CD4-positive, alpha-beta T cell treated with Interleukin-1 beta for 1 hour (primary cell): ENCODE measurements at places on chromosomes 6 and 20.

DNA sequence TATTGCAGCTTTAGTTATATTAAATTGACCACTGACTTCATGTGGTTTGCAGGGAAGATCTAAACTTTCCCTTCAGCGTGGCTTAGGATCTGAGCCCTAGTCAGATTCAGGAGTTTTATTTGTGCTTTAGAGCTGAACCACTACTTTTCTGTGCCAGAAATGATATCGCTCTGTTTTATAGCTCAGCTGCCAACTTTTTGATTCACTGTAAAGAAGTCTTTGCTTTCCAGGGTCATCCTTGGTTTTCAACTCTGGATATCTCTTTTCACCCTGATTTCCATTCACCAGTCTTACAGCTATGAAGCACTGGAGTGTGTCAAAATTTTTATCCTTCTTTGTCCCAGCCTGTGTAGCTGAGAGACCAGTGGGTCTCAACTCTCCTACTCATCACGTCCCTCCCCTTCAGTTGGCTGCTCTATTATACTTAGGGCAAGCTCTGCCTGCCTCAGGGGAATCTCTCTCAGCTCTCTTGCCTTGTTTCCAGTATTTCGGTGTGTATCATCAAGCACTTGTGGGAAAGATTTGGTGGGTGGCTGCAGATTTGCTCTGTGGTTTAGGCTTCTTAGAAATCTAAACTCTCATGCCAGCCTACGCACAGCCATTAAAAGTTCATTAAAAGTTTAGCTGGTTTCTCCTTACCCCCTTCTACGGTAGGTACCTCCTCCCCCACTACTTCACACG, 425.5 kb downstream of the TENT5A start:
- DNase-seq: no peak

DNA sequence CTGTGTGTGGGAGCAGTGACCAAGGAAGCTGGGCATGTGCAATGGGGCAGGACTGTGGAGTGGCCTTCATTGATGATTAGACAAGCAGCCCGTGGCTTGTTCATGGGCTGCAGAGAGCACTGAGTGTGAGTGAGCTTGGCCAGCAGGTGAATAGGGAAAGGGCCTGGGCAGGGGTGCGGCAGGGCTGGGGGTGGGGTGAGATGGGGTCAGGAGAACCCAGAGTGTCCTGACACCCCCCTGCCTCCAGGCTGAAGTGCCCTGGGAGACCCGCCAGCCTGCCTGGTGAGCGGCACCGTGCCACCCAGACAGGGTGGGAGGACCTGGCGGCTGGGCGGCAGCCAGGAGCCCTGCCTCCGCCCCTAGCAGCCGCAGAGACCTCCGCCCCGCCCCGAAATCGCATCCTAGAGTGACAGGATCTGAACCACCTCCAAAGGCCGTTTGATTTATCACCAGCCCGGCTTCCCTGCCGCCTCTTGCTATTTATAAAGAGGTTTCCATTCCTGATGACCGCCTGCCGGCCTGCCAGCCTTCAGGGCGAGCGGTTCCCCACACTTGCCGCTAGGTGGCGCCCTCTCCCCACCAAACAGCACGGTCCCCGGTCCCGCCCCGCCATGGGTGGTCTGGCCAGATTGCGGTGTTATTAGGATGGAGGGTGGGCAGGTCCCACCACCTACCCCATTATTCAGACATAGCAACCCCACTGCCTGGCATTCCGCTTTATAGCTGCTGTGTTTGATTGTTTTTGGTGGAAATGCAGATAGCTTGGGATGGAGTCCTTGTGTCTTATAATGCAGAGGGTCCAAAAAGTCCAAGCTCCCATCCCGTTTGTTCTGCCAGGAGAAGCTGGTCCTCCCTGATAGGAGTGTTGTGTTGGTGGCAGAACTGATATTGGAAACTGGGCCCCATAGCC, 3.5 kb downstream of the MYLK2 start:
- peak; percentile 68 for DNase-seq

- DNase-seq: no peak
Observed at GRCh38 chr6:144266091-144266649, 19.0 kb upstream of the UTRN start.

DNA sequence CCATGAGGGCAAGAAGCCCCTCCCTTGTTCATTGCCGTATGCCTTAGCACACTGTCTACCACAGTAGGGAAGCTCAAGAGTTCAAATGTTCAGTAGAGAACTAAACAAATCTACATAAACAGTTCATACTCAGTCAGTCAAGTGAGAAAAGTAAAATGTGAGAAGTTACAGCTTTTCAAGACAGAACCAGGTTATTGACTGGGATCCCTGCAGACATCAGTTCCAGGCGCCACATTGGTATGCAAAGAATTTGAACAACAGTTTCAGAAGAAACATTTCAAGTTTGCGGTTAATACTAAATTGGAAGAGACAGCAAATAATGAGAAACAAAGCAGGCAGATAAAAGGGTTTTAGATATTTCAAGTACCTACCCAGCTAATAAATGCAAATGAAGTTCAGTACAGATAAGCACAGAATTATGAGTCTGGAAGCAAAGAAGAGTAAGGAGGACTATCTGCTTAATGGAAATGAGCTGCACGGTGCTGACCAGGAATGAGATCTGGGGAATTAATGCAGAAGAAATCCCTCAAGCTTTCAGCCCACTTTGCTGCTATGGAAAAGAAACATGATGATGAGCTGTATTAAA, 246.2 kb downstream of the HACE1 start:
- no peak for DNase-seq

GRCh38 chr6:16543521-16543920, 217.7 kb downstream of the ATXN1 start:
- DNase-seq: no peak

DNA sequence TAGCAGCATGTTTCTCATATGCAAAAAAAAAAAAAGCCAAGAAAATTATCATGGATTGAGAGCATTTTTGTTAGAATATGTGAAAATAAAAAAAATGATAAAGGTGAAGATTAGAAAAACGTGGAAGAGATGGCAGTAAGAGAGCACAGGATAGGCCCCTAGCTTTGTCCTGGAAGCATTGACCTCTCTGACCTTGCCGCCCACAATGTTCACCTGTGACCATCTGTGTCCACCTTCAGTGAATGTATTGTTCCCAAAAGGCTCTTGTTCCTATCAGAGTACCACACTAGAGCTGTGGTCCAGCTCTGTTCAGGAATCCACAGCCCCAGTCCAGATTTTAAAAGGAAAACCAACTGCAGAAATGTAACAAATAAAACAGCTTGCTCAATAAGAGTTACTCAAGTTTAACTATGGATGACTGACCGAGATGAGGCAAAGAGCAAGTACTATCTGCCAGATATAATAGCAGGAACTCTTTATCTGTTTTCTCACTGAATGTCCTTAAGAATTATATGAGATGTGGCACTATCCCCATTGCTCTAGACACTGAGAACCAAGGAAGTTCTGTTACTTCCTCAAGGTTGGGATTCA, 287.7 kb upstream of the STXBP5 start:
- DNase-seq: no peak

GRCh38 chr20:47862574-47863240, 77.4 kb upstream of the SULF2 start:
- DNase-seq: no peak

DNA sequence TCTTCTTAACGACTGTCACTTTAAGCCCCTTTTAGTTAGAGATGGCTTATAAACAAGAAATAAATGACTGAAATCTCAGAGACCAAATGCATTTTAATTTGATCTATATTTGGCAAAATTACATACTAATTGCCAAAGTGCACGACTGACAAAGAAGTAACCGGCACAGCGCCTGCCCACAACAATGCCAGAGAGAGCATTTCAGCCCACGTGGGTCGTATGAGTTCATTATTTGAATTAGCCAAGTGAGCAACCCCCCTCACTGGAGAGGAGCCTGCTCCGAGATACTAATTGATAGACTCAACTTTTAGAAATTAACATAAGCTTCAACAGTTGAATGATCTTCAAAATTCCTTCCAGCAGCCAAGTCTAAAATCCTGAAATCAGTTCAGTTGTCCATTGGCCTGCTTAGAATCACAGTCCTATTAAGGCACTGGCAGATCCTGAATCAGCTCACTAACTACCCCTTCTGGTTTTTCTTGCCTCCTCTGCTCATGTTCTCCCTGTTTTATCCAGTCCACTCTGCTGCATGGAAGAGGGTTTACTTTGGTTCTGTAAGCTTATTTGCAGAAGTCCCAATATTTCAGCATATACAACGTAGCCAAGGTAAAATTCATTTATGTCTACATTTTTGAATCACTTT, 519.1 kb upstream of the AGPAT4 start:
- no peak for DNase-seq

GRCh38 chr6:2221726-2222274, 23.6 kb downstream of the GMDS start:
- DNase-seq: no peak

DNA sequence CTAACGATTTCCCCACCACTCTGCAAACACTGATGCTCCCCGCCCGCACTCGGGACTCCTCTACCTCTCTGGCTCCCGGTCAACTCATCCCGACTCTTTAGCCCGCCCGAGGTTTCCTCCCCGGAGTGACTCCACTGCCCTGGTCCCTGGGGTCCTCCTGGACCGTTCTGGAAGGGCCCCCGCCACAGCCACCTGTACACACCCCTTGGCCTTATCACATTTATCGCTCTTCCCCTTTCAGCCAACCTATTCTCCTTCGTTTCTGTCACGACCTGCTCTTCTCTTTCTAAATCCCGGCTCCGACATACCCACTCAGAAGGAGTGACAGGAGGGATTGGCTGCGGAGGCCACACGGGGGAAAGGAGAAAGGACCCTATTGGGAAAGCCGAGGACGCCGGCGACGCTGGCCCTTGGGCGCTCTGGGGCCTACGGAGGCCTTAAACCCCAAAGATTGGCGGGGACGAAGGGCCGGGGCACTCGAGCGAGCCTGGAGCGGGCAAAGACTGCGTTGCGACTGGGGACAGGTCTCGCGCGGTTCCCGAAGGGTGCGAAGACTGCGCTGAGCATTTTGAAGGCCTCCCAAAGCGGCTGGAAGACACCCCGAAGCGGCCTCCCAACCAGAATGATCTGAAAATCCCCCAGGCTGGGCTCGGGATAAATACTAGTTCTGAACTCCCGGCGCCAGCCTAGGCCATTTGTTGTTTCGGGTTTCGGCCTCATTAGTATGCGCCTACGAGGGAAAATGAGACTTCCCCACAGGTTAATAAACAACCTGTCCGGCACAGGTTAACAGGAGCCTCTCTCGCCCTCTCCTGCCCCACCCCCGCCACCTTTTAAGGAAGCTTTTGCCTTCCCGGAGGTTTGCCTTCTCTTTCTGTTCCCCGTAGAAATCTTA, 9.2 kb downstream of the SIM1 start:
- DNase-seq: no peak

GRCh38 chr6:105045526-105045925, 88.6 kb downstream of the LIN28B start:
- no peak for DNase-seq

- DNase-seq: peak; percentile 37
Observed at GRCh38 chr6:162184465-162184864, 543.1 kb downstream of the PRKN start.

GRCh38 chr6:166726201-166726600, 99.2 kb upstream of the RPS6KA2 start:
- no peak for DNase-seq

- DNase-seq: no peak
Observed at GRCh38 chr20:62736407-62737071, 27.9 kb downstream of the NTSR1 start.

DNA sequence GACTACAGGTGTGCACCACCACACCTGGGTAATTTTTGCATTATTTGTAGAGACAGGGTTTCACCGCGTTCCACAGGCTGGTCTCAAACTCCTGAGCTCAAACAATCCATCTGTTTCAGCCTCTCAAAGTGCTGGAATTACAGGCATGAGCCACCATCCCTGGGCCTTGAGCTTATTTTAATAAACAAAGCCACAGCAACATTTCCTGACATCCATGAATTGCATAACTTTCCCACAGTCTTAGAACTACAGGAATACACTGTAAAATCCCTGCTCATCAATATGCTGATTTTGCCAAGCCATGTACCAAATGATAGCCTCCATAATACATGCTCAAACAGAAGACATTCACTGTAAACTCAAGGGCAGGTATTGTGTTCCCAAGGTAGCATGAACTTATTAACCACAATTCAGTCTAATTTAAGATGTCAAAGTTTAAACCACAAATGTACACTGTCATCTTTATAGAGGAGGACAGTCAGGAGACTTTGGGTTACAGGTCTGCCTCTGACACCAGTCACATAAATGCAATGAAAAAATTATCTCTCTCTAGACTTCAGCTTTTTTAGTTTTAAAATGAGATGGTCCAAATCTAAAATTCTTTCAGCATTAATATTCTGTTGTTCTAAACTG, 40.0 kb downstream of the NUDT3 start:
- DNase-seq: no peak

DNA sequence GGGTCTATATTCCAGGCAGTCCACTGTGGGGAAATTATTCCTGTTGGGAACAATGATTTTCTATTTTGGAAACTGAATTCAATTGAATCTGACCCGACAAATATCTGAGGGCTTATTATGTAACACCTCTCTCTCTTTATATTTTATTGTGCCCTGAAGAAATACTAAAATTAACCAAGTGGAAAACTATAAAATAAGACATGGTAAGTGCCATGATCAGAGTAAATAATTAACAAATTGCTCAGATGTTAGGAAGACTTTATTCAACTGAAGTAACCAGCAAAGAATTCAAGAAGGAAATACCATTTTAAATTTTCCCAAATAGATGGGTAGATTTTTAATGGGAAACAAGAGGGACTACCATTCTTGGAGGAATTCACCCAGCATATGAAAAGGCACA, 632.9 kb downstream of the MAFB start:
- no peak for DNase-seq

GRCh38 chr6:88750936-88751335, 212.5 kb downstream of the RNGTT start:
- no peak for DNase-seq

DNA sequence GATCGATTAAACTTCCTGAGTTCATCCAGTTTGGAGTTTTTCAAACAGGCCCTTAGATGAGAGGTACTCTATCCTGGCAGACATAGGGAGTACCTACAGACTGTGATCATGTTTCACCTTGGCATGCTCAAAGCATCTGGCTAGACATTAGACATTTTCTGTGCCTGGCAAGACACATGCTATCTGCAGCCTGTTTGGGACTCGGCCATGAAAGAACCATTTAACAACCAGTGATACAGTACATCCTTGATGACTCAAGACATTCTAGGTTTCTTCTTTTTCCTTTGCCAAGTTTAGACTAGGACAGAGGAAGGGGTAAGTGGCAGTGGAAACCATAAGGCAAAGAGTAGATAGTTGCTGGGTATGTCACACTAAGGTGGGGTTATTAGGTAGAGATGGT, 15.4 kb upstream of the PAQR8 start:
- no peak for DNase-seq

GRCh38 chr6:108163644-108164542, 1.9 kb upstream of the NR2E1 start:
- no peak for DNase-seq

DNA sequence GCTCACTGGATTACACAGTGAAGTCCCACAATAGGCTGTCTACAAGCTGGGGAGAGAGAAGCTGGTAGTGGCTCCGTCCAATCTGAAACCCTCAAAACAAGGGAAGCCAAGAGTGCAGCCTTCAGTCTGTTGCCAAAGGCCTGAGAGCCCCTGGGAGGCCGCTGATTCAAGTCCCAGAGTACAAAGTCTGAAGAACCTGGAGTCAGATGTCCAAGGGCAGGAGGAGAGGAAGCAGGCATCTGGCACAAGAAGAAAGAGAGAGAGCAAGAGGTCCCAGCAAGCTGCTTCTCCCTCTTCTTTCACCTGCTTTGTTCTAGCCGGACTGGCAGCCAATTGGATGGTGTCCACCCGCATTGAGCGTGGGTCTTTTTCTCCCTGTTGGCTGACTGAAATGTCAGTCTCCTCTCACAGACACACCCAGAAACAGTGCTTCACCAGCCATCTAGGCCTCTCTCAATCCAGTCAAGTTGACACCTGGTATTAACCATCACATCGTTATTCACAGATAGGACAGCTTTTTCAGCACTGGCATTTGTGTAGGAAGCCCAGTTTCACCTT, 51.2 kb downstream of the CRYBG1 start:
- no peak for DNase-seq
